ENCODE measurements at places on chromosomes 3 and 15.
A peak's percentile ranks its signal among the peaks of the same experiment; 100 is the strongest.

DNA sequence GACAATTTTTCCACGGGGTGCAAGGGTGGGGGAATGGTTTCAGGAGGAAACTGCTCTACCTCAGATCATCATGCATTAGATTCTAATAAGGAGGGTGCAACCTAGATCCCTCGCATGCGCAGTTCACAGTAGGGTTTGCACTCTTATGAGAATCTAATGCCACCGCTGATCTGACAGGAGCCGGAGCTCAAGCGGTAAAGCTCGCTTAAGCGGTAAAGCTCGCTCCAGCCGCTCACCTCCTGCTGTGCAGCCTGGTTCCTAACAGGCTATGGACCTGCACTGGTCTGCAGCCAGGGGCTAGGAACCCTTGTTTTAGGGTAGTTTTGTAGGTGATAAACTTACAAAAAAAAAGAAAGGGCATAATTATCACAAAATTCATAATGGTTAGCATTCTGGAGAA lies 53.9 kb upstream of the RYR3 start:
- no peak for DNase-seq

DNA sequence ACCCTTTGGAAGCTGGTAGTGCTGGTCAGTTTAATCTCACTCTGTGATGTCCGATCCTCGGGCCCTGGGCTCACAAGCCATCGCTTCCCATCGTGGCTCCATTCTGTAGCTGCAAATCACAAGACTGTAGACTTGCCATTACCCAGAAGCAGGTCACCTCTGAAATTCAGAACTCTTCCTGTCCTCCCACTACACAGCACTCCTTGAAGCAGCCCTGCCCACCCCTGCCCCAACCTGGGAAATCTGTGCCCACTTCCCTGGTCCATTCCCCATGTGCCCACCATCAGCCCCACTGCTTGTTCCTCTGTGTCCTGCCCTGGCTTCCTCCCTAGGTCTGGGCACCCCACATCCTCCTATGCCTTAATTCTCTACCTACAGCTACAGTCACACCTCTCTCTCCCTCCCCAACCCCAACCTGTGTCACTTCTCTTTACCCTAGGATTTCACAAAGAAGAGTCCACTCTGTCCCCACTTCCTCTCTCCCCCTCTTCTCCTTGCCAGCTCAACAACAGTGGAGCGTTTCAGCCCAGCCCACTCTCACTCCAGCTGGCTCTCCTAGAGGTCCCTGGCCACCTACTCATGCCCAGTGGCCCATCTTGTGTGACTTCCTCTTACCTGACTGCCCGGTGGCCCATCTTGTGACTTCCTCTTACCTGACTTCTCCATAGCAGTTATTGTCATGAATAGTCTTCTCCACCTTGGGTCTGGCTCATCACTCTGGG lies 8.3 kb downstream of the ZNF710 start:
- DNase-seq: no peak

DNA sequence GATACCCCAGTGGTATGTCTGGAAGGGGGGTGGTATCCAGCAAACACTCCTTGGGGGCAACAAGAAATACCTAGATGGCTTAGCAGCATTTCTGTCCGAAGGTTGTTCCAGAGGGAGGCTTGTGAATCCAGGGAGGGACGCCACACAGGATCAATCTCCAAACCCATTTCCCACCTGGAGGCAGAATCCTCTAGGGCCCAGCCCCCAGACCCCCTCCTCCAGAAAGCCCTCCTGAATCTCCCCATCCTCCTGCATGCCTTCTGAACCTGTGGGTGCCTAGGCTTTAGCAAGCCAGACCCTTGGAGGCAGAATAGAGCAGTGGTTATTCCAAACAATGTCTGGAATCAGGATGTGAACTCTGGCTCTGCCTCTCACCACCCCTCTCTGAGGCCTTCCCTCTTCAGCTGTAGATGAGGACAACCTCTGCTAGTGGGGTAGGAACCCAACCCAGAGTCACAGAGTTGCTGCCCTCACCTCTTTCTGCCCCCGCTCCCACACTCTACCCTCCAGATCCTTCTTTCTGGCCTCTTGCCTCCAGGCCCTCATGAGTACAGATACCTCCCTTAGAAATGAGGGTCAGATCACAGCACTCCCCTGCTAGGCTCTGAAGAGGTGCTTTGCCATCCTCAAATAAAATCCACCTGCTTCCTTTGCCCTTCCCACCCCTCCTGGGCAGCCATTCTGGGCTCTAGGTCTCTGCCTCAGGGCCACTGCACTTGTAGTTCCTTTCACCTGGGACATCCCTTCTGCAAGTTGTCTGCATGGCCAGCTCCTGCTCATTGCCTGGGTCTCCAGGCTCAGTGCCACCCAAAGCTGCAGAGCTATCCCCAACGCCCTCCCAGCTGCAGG lies 8.1 kb downstream of the CISH start:
- DNase-seq: no peak

- DNase-seq: no peak
Observed at GRCh38 chr3:169285057-169286033, 378.2 kb downstream of the MECOM start.

DNA sequence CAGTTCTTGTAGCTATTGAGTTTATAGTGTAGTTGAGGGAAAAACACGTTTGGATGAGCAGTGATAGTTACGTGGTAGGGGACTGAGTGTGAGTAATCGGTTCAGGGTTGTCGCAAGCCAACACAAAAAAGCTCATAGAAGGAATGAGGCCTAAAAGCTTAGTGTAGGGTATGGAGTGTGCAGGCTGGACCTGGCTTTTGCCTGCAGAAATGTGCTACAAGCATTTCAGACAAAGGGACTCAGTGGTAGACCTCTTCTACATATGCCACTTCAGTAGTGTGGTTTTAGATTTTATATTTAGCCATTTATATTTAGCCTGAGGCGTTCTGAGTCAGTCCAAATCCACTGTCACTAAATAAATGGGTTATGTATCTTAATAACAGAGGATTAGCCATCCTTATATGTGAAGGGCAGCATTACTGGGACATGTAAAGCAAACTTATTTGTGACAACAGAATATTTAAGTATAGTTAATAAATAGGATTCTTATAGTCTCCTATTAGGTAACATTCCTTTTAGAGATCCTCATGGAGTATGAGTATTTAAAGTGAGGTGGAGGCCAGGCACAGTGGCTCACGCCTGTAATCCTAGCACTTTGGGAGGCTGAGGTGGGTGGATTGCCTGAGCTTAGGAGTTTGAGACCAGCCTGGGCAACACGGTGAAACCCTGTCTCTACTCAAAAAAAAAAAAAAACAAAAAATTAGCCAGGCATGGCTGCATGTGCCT lies 21.8 kb downstream of the ATP2C1 start:
- DNase-seq: no peak

GRCh38 chr3:121436074-121436473 lies 109.7 kb downstream of the POLQ start:
- no peak for DNase-seq

GRCh38 chr15:59407946-59408345 lies 30.0 kb upstream of the FAM81A start:
- DNase-seq: no peak

- no peak for DNase-seq
Observed at GRCh38 chr3:10289077-10289476, 3.7 kb downstream of the GHRL start.

DNA sequence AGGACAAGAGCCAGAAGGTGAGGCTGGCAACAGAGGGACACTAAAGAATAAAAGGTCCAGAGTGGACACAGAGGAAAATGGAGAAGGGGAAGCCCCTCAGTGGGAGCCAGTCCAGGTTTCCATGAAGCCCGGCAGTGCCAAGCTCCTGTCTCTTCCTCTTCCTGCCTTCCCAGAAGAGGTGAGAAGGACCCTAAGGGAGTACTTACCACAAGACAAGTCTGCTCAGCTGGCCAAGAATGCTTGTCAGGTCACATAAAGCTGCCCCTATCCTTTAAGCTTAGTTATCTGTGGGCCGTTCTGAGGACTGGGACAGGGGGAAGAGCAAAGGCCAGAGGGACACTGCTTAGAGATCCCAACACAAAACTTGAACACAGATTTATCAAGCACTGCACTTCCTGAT lies 100.2 kb downstream of the RYK start:
- DNase-seq: no peak

- DNase-seq: no peak
Observed at GRCh38 chr3:30347679-30348216, 258.7 kb upstream of the TGFBR2 start.

- no peak for DNase-seq
Observed at GRCh38 chr15:32838820-32839219, 121.0 kb downstream of the GREM1 start.

- DNase-seq: no peak
Observed at GRCh38 chr3:73018790-73019441, 22.3 kb downstream of the PPP4R2 start.

- no peak for DNase-seq
Observed at GRCh38 chr3:116601206-116601605, 108.4 kb upstream of the TUSC7 start.

- DNase-seq: no peak
Observed at GRCh38 chr3:23926736-23927135, 9.8 kb downstream of the RPL15 start.

DNA sequence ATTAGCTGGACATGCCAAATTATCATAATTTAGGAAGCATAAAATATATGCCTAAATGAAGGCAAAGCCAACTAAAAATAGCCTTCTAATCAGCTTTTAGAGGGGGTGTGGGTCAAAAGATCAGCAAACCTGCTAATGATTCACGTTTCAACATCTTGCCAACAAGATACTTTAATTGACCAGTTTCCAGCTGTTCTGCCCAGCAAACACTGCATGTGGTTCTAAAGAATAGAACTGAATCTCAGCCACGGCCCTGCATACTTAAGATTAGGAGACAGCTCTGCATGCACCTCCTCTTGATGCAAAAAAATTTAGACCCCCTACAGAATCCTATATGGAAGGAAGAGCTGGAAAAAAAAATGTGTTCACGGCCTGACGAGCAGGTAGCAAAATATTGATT lies 500.5 kb downstream of the TBL1XR1 start:
- no peak for DNase-seq

- no peak for DNase-seq
Observed at GRCh38 chr3:40265181-40265580, 44.3 kb upstream of the EIF1B start.

DNA sequence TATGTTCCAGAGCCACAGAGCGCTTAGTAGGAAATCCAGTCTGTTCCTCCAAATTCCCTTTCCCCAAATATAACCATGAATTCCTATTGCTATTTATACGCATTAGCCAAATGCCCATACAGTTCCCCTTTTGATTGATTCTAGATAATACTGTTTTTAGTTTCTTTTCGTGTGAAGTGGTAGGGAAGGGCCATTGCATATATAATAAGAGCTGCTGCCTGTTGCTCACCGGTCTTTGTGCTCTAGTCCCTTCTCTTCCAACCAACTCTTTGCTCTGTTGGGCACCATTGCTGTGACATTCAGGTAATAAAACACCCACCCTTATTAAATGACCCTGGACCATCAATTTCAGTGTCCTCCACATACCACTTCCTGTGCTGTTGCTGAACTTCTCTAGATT lies 379.9 kb upstream of the KCNMB2 start:
- no peak for DNase-seq

- DNase-seq: no peak
Observed at GRCh38 chr15:56058986-56059385, 65.6 kb upstream of the NEDD4 start.

- peak; percentile 83 for DNase-seq
Observed at GRCh38 chr3:46705022-46705530, 3.9 kb downstream of the TMIE start.

- DNase-seq: peak; percentile 51
Observed at GRCh38 chr3:192916371-192917027, 1.2 kb downstream of the MB21D2 start.

GRCh38 chr3:70245746-70246525 lies 66.5 kb downstream of the MDFIC2 start:
- no peak for DNase-seq

GRCh38 chr15:89642106-89642505 lies 13.2 kb downstream of the KIF7 start:
- DNase-seq: no peak

DNA sequence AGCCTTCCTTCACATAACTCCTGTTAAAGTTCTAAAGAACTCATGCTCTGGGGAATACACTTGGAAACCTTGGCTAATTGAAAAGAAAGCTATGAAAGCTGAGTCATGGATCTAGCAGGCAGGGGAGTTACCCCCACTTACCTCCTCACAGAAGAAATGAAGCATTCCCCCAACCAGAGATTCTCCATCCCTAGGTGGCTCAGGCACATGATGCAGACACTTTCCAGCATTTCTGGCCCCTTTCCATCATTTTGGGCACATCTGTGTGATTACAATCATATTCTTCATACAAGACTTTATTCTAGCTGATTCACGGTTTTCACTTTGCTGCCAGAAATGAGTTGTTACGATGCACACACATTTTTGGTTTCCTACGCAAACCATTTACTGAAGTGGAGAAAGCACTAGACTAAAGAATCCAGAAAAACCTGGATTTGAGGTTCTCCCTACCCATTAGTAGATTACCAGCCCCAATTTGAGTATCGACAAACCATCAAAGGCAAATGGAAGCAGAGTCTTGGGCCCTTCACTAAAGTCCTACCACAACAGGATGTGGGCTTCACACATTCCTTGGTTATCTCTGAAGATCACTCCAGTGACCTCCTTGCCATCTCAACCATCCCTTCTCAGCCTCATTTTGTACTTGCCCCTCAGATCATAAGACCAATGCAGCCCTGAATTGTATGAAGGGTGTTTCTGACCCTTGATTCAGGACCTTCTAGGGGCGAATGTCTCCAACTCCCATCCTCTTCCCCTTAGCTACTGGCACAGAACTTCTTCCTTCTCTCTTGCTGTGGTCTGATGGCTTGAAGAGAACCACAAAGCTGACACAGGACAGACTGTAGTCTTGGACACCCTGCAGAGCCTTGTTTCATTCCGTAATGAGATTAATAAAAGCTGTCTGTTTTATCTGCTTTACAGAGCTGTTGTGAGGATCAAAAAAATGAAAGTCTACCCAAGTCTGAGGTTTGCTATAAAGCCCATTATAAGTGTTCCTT lies 42.5 kb upstream of the SNRK start:
- no peak for DNase-seq

- no peak for DNase-seq
Observed at GRCh38 chr3:44885618-44886017, 11.2 kb downstream of the TGM4 start.

DNA sequence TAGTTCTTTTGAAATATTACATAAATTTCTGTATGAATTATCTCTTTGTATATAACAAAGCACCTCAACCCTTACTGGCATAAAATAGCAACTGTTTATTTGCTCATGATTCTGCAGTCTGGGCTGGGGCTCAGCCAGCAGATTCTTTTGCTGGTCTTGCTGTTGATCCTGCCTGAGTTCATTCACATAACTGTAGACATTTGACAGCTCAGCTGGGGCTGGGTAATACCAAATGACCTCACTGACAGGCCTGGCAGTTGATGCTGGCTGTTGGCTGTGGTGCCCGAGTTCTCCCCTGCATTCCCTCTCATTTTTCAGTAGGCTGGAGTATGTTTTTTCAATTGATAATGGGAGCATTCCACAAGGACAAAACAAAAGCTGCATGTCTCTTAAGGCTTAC lies 449.9 kb upstream of the GOLIM4 start:
- peak; percentile 16 for DNase-seq

DNA sequence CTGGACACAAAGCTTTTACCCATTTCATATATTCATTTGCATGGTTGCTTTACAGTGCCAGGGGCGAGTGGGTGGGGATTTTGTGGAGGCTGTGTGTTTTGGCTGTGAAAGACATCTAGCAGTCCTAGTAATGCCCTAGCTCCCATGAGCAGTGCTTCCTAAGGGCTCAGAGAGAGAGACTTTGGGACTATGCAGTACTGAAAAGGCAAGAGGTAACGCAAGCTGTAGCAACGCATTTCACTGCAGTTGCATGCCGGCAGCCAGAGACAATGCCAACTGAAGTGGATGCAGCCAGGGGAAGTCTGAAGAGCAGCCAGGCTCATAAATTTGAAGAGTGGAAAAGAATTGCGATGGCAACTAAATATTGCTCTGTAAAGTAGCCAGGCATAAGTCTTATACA lies 27.4 kb upstream of the ATP10A start:
- DNase-seq: peak; percentile 70

- DNase-seq: no peak
Observed at GRCh38 chr3:184357248-184358123, 3.9 kb downstream of the CLCN2 start.
